ENCODE measurements at places on chromosomes 3 and 15.

GRCh38 chr15:76011627-76012551, at the start of gene NRG4:
Gene NRG4, minus strand, starts transcription at chr15:76012424. Its CDS starts 1,194 bp downstream, at chr15:76011230.
- DNase-seq, result no peak

DNA sequence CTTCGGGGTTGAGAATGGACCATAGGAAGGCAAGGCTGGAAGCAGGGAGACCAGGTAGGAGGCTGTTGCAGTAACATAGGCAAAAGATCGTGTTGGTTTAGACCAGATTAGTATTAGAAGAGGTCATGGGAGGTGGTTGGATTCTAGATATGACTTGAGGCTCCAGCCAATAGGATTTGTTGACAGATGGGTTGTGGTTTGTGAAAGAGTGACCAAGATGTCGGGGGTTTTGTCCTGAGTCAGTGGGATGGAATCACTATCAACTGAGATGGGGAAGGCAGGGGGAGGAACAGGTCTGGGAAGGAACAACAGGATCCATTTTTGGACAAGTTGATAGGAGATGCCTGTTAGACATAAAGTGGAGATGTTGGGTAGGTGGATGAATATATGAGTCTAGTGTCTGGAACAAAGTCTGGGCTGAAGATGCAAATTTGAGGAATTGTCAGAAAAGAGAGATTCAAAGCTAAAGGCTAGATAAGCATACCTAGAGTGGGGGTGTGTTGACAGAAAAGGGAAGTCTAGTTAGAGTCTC, 95.5 kb upstream of the NPHP3 start:
- DNase-seq, result no peak

DNA sequence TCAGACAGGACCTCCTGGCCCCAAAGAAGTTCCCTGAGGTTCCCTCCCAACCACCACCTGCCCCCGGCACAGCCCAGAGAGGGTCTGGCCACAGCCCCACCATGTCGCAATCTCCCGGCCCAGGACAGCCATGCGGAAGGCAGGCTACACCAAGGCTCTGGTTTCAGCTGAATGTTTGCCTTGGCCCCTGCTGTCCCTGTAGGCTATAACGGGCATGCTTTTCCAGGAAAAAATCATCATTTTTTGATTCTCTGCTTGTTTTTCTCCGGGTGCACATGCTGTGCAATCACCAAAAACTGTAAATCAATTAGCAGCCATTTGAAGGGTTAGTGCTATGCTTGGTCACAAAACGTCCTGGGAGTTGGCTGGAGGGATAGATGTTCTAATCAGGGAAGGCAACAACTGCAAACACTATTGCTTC, 142.7 kb upstream of the IGF1R start:
- no peak for DNase-seq

- no peak for DNase-seq
Observed at GRCh38 chr3:15361494-15362214, 29.3 kb upstream of the SH3BP5 start.

GRCh38 chr3:195003006-195003892, 267.7 kb downstream of the XXYLT1 start:
- DNase-seq, result no peak

- DNase-seq, result no peak
Observed at GRCh38 chr15:48855501-48856440, 22.2 kb upstream of the EID1 start.

- DNase-seq, result no peak
Observed at GRCh38 chr3:10556312-10556711, 50.9 kb upstream of the ATP2B2 start.

GRCh38 chr15:72614810-72615532, 39.5 kb upstream of the GOLGA6B start:
- DNase-seq, result no peak

DNA sequence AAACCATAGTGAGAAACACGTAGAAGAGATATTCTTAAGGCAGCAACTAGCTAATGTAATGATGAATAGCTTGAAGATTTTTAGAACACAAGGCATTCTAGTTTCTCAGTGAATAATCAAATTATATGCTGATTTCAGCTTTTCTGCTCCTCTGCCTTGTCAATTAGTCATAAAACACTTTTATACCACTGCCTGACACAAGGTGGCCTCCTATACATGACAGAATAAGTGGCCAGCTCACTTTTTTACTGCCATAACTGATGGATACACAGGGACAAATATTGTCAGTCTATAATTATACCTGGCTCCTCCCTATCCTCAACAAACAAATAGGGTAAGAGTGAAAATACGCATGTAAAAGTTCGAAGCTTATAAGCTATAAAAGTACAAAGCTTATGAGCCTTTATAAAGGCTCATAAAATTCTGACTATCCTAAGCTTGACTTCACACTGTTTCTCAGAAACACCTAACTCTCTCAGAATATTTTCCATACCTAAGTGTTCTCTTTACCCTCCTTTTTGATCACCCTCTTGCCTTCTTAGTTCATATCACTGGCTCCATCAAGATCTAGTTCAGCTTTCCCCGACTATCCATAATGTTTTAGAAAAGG, 81.6 kb downstream of the HERC1 start:
- no peak for DNase-seq

- no peak for DNase-seq
Observed at GRCh38 chr15:90022905-90023700, 22.0 kb downstream of the ZNF710 start.

GRCh38 chr15:40762919-40763800, 708 bp upstream of the GCHFR start:
- no peak for DNase-seq

DNA sequence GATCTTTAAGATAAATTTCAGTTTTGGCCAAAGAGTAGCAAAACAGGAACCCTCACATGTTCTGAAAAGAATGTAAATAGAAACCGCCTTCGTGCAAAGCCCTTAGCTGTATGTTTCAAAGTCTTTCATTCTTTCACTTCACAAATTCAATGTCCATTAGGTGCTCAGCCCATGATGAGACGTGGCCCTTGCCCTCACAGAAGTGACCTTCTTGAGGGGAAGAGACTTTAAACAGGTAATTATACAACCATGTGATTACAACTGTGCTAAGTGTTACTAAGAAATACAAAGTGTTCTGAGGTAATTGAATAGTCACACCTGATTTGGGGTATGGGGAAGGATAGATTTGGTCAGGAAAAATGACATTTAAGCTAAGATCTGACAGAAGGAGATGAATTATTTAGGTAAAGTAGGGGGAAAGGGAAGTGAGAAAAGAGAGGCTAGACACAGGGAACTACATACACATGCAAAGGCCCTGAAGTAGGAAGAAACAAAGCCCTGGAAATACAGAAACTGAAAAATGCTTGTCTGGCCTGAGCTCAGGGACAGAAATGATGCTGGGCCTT, 19.6 kb downstream of the HSPBAP1 start:
- DNase-seq, result no peak

DNA sequence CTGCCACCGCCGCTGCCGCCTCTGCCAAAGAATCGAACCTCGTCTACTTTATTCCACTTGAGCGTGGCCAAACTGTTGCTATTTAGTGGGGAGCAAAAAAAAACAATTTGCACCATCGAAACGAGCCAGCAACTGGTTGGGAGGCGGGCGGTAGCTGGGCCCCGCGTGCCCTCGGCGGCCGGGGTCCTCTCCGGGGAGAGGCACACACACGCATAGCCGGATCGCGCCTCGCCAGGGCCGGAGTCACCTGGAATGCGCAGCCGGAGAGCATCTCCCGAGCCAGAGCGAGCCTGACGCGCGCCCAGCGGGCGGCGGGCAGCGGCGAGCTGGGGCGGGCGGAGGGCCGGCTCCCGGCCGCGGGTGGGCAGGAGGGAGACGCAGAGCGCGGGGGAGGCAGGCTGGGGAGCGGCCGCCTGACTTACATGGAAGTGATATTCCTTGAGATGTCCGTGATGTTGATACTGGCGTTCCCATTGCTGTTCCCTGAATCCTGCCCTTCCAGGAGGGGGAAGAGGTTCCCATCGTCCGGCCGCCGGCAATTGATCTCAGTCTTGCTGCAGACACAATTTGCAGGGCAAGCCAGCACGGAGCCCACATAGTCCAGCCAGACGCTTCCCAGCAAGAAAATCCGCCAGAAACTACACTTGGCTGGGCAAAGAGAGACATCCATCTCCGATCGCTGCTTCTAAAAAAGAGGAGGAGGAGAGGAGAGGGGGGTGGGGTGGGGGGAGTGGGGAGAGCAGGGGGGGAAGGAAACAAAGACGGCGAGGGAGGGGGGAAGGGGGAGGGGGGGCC, 858 bp downstream of the NTRK3 start:
- no peak for DNase-seq

- no peak for DNase-seq
Observed at GRCh38 chr3:172201136-172201869, 161.9 kb downstream of the FNDC3B start.

- DNase-seq, result no peak
Observed at GRCh38 chr15:70323111-70323851, 225.6 kb upstream of the TLE3 start.

Measured in stimulated activated CD8-positive, alpha-beta memory T cell treated with anti-CD3 and anti-CD28 coated beads, Interleukin-7, amount 100 ng/mL, for 1 hour (primary cell).